ENCODE measurements at places on chromosomes 4 and X.

- DNase-seq: no peak
Measured at GRCh38 chr4:139853309-139853708, 187.7 kb downstream of the MGST2 start.

DNA sequence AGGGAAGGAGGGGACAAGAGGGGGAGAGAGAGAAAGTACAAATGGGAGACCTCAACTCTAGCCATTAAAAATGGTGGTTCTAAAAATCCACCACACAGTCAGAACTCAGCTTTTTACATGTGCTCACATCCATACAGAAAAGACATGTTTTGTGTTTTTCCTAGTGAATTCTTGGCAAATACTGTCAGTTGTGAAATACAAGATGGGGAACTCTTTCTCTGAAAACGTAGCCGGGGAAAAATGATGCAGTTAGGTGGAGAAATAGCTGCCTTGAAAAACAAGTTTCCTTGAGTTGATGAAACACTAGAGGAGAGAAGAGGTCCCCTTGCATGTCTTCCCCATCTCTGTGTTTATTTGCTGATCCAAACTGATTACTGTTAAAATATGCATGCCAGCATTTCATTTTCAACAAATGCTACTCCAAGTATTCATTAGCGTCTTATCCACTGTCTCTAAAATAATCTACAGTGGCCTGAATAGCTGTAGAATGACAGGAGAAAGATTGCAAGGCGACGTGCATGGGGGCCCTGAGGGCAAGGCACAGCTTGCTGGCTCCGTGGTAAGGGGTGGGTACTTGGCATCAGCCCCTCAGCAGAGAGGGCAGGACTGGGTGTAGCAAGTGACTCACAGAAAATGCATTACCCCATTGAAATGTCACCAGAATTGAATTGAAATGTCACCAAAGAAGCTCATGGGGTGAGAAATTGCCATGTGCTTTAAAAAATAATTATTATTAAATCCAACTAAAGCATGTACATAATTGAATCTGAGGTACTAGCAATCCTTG lies 48.1 kb upstream of the TBL1X start:
- DNase-seq: no peak

DNA sequence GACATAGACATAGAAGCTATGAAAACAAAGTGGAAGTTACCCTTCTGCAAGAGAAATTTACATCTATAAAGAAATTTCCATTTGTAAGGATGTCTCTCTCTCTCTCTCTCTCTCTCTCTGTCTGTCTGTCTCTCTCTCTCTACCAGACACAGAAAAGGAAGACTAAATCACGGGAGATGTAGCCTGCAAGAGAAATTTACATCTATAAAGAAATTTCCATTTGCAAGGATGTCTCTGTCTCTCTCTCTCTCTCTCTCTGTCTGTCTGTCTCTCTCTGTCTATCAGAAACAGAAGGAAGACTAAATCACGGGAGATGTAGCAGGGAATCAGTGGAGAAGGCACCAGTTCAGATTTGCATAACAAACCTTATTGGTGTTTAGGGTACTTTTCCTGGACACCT lies 65.6 kb upstream of the CTSO start:
- DNase-seq: no peak

GRCh38 chr4:163196926-163197480 lies 30.3 kb upstream of the NAF1 start:
- DNase-seq: no peak

DNA sequence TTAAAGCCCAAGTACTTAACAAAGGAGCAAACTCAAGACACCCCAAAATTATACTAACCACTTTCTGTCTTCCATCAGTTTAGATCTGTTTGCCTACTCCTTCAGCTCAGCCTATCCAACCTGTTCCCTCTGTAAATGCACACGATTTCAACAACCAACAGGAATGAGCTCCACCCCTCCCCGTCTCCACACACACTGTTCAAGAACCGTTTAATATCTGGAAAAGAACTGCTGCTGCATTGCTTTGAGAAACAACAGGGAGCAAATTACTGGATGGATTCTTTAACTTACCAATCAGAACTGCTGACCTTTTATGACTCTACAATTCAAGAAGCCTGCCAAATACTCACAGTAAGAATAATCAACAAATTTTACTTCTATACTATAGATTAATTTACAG lies 87.0 kb downstream of the FBXW7 start:
- no peak for DNase-seq

DNA sequence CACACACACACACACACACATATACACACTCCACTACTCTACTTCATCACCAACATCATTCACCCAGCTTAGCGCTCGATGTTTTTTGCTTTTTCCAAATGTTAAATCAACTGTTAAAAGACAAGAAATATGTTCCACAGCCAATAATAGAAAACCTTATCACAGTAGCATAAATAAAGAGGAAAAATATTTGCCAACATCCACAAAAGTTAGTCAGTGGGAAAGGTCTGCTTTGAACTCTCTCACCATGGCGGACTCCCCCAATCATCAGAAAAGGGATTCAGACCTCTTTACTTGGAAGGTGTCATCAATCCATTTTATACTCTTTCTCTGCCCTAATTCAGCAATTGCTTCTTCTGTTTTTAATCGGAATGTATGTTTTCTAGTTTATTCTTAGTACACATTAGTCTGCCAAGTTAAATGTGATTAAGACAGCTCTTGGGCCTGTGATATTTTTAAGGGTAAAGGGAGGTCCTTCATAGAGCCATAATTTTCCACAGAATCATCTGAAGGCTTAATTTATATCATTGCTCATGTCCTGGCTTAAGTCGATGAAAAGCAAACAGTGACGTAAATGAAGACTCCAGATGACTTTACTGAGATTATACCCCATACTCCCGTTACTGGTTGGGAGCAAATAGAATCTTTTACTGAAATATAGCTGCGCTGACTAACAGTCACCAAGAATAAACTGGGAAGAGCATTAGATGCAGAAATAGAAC lies 29.7 kb upstream of the LGI2 start:
- no peak for DNase-seq

DNA sequence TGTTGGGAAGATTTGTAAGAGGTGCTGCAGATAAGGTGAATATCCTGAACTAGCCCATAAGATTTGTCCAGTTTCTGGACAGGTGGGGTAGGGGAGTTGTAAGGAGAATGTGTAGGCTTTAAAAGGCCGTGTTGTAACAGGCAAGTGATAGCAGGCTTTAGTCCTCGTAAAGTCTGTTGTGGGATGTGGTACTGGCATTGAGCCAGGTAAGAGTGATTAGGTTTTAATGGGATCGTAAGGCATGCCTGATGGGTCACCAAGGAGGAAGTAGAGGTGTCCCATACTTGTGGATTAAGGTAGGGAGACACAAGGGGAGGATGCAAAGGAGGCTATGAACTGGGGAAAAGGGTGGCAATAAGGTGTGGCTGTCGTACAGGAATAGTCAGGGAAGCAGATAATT lies 256.9 kb upstream of the DKK2 start:
- DNase-seq: no peak

GRCh38 chr4:71269233-71269632 lies 69.6 kb upstream of the SLC4A4 start:
- DNase-seq: no peak

- no peak for DNase-seq
Measured at GRCh38 chr4:101201421-101201820, 145.9 kb downstream of the PPP3CA start.

DNA sequence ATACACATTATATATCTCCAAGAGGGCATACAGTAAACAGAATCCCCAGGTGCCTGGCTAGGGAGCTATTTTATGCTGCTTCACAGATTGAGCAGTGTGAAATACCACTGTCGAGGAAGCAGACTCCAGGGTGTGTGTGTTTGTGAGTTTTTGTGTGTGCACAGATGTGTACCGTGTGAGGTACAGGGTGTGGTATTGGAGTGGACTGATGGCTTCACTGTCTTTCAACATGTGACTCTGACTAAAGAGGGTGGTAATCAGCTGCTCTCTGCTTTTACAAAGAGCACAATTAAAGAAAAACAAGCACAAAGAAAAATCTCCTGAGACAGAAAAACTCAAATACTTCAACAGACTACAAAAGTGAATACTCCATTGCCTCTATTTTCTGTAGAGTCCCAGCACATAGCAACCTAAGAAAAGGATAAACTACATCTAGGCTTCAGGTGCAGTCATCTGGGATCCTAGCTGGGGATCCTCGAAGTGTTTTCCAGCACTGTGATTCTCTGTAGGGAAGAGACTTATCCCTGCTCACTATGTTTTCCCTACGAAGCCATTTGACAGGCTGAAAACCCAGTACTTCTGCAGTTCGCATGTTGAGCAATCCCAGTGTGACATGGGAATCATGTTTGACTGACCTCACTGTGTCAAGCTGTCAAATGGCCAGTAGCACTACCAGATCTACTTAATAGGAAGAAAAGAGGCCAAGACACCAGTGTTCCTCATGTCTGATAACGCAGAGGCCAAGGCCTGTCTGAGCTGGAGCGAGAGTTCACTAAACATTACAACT lies 100.3 kb downstream of the CDS1 start:
- DNase-seq: no peak

GRCh38 chr4:108042927-108043326 lies 53.2 kb downstream of the HADH start:
- DNase-seq: no peak

DNA sequence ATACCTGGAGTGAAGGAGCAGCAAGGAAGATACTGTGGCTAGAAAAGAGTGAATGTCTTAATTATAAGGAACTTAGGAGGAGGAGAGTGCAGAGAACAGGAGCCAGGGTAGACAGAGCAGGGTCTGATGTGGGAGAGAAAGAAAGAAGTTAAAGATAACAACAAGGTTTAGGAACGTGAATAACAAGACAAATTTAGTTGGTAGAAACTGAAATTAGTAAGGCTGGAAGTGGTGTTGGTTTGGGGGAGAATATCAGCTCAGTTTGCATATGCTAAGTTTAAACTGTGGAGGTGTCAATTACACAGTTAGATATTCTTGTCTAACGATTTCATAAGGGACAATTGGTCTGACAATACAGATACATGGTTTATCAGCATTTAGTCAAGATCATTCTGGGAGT lies 1123.7 kb upstream of the PABPC4L start:
- DNase-seq: no peak

- DNase-seq: no peak
Measured at GRCh38 chrX:129540722-129541184, 694 bp downstream of the OCRL start.

DNA sequence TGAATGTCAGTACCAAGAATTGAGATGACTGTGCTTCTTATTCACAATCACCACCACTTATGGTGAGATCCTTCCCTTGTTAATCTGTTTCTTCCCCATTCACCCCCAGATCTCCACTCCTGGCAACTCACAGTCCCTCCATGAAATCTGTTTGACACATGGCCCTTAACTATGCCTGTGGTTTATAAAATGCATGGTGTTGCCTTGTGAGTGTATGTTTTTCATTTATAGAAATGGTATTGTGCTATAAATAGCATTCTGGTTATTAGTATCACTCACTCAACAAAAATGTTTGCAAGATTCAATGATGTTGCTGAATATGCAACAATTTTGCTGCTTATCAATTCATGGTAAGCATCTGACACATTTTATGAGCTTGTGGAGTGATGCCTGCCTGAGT lies 131.0 kb downstream of the PRKX start:
- no peak for DNase-seq

- DNase-seq: no peak
Measured at GRCh38 chrX:49956313-49956712, 33.9 kb downstream of the CLCN5 start.

DNA sequence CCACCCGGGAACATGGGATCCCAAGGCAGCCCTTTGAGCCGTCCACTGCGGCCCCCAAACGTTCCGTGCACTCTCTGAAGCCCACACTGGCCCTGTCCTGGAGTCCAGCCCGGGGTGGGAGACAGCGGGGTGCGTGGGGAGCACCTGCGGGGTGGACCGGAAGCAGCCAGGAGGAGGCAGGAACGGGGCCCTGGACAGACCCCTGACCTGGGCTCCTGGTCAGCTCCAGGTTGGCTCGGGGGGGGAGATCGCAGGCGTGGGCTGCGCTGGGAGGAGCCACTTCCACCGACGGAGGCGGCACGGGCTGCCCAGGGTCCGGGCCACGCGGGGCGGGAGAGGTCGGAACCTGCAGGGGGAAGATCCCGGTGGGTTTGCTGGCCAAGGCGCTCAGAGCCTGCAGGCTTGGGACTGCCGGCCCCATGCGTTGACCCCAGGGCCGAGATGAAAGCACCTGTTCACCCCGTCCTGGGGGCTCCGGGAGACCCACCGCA lies 5.7 kb upstream of the PLCXD1 start:
- DNase-seq: no peak

- DNase-seq: no peak
Measured at GRCh38 chr4:102564399-102565059, 63.4 kb downstream of the NFKB1 start.

GRCh38 chrX:155094468-155095061 lies 23.3 kb downstream of the BRCC3 start:
- DNase-seq: no peak

- no peak for DNase-seq
Measured at GRCh38 chr4:78396613-78397291, 154.8 kb upstream of the ANXA3 start.

DNA sequence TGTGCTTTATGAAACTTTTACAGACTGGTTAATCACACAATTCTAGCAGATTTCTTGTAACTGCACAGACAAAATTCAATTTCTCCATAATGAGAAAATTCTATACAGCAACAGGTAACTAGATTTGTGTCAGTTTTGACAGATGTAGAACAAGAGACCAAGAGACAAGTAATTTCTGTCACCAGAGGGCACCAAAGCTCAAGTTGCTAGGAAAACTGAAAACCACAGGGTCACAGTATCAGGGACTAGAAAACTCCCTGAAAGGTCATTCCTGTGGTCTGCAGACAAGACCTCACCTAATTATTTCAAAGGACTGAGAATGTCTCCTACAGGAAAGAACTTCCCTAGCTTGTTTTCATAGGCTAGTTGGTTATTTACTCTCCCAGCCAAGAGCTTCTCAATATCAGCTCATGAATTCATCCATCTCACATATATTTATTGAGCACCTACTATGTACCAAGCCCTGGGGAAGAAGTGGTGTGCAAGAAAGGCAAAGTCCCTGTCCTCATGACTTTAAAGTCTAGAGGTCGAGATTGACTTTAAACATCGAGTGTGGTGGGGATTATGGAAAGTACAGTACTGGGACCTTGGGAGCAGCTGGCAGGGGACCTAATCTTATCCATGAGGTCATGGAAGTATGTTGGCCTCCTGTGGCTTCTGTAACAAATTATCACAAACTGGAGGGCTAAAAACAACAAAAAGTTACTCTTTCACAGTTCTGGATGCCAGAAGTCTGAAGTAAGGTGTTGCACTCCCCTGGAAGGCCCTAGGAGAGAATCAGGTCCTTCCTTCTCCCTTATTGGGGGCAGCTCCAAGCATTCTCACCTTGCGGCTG lies 47.8 kb upstream of the SETD7 start:
- no peak for DNase-seq

- DNase-seq: no peak
Measured at GRCh38 chr4:20532116-20532790, 168.0 kb upstream of the PACRGL start.

- no peak for DNase-seq
Measured at GRCh38 chrX:76183289-76184049, 10.6 kb downstream of the PBDC1 start.

- DNase-seq: no peak
Measured at GRCh38 chr4:26916195-26916594, 55.6 kb downstream of the STIM2 start.
